Activated CD4-positive, CD25-positive, alpha-beta regulatory T cell (primary cell): ENCODE measurements at places on chromosomes 6 and 20.
A peak's percentile ranks its signal among the peaks of the same experiment; 100 is the strongest.

- DNase-seq: no peak
Observed at GRCh38 chr20:39893003-39893685, 795.9 kb downstream of the MAFB start.

GRCh38 chr20:22805219-22805618 is 220.8 kb upstream of the FOXA2 start:
- no peak for DNase-seq

DNA sequence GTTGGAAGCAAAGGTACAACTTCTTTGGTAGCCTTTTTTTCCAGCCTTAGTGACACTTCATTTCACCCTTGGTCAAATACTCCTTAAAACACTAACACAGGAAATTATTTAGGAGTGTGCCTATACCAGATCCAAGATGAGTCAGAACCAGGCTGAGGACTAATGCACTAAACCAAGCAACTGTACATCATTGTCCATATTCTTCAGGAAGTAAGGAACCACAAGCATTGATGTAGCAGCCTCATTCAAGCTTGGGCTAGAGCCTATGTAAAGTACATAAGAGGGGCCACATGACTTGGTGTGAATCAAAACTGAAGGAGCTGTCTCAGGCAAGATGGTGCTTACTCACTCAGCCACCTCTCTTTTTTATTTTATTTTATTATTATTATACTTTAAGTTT is 20.7 kb upstream of the ADGB start:
- no peak for DNase-seq

DNA sequence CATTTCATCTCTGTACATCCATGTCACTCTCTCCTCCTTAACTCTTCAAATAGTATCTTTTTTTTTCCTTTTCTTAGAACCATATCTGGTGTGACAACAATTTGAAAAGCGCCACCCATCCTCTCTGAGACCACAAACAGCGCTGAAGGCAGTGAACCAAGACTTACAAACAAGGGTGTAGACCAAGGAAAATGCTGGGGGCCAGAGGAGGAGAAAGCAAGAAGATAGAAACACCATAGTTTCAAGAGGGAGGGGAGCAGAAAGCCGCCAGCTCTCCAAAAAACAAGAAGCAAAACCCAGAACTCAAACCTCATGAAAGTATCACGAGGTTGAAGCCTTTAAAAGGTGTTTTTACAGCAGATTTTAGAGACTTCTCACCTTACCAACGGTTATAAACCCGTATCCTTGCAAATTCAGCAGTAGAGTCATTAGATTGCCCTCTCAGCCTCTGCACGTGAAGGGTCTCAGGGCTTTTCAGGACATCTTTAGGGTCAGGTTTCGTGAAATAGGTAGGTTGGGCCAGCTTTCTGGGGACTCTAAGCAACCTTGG is 13.3 kb upstream of the RIPOR2 start:
- DNase-seq: peak; percentile 10

GRCh38 chr6:153032255-153032882 is 29.9 kb upstream of the MTRF1L start:
- no peak for DNase-seq

GRCh38 chr20:48562586-48563116 is 265.1 kb downstream of the PREX1 start:
- DNase-seq: no peak
